ENCODE measurements at places on chromosomes 1 and 21.

DNA sequence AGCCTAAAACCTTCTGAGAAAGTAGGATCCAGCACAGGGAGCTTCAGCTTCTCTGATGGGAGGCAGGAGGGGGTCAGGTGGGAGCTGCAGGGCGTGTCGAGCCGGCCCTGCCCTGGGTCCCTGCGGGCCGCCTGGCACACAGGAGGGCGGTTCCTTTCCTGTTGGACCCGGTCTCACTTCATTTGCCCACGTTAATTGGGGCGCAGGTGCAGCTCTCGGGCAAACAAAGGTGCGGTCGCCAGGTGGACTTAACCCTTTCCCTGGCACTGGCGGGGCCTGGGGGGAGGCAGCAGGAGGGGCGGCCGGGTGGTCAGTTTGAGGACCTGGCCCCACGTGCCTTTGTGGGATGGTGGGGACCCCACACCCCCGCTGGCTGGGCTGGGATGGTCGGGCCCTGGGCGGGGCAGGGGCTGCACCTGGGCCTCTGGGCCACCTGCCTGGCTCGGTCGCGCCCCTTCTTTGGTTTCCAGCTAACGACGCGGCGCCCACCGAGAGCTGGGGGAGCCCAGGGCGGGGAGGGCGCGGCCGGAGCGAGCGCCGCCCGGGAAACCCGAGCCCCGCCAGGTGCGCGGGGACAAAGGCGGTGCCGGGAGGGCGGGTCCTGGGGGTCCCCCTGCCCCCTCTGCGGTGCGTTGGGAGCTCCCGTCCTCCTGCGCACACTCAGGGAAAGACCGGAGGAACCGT, 20.8 kb upstream of the C1orf159 start:
- no peak for DNase-seq

DNA sequence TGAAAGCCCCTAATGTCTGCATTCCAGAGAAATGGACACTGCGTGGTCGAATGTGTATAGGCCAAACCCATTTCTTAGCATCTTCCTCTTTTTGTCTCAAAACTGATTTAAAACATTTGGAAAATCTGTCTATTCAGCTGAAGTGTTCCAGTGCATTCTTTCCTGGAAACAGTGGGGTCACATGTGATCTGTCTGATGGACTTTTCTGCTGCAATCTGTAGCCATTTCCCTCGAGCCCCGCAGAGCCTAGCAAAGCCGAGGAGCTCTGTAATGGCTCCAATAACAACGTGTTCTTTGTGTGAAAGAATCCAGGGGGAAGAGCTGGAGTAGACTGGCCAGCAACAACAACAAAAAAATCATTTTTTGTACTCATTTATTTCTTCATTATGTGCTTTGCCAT, 329.3 kb downstream of the BARHL2 start:
- no peak for DNase-seq

DNA sequence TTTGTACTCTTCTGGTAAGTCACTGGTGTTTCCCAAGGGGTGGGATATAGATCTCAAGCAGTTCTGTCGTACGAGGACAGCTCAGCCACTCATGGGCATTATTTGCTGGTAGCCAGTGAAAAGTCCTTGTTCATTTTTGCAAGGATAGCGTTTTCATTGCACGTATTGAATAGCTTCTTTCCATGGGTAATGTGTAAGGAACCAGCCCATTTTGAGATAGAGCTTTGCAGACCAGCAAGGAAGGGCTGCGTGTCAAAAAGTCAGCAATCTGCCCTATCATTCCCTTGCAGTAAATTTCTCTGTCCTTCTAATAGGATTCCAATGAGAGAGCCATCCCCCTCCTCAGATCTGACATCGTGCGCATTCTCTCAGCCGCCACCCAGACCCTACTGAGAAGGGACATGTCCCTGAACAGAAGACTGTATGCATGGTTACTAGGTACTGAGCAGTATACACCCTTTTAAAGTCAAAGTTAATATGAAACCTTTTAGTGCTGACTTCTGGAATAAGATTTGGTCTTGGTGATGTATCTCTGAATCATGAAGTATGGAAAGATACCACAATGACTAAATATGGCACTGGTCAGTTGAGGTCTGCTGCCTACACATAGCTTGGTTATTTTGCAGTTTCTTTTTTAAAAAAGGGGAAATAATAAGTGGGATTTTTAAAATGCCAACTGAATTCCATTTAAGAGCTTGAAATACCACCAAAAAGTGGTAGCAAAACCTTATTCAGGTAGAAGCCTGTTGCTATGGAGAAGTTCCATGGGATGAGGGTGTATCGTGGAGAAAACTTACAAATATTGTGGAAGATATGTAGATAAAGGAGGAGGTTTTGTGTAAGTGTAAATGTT, 55.3 kb downstream of the DOP1B start:
- DNase-seq = no peak

DNA sequence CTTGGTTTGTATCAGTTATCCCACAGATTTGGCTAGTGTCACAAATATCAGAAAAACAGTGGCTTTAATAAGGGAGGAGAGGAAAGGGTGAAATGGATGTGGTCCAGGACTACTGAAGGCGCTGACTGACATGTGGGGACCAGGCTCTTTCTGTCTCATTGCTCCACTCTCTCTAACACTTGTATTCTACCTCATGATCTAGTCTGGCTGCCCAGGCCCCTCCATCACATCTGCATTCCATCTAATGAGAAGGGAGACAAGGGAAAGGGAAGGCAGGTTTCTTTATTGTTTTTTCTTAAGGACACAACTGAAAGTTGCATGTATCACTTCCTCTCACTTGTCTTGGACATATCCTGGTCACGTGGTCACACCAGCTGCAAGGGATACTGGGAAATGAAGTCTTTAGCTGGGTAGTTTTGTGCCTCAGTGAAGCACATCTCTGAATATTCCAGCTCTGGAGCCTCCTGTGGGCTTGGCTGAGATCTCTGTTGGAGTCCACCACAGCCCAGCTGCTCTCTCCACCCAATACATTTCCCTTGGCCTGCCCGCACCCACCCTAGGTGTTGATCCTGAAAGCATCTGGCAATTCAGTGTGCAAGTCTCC, 42.0 kb upstream of the PADI2 start:
- no peak for DNase-seq

GRCh38 chr1:88867743-88868521, 23.4 kb downstream of the GTF2B start:
- no peak for DNase-seq

DNA sequence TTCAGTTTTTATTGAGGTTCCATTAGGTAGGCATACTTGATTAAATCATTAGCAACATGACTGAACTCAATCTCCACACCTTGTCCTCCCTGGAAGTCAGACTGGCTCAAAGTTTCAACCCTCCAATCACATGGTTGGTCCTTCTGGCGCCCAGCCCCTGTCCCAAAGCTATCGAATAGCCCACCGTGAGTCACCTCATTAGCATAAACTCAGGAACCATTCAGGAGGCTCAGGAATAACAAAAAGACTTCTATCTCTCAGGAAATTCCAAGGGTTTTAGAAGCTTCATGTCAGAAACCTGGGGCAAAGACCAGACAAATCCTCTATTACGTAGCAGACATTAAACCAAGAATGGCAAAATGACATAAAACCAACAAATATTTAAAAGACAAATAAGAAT, 78.6 kb downstream of the RGS2 start:
- DNase-seq = no peak

GRCh38 chr1:19577561-19577960, 66.5 kb upstream of the NBL1 start:
- DNase-seq = no peak

GRCh38 chr1:109793486-109794318, 30.0 kb upstream of the EPS8L3 start:
- no peak for DNase-seq

- DNase-seq = no peak
Measured at GRCh38 chr21:44949161-44949778, 9.4 kb downstream of the SLX9 start.

- no peak for DNase-seq
Measured at GRCh38 chr1:14887764-14888350, 265.7 kb upstream of the TMEM51 start.

GRCh38 chr1:58089898-58090534, 456.5 kb downstream of the OMA1 start:
- no peak for DNase-seq

GRCh38 chr1:12499539-12500240, 118.3 kb downstream of the DHRS3 start:
- no peak for DNase-seq

- no peak for DNase-seq
Measured at GRCh38 chr1:110003747-110004428, 19.3 kb downstream of the AHCYL1 start.

GRCh38 chr1:216902669-216903381, 179.6 kb upstream of the ESRRG start:
- no peak for DNase-seq

- DNase-seq = no peak
Measured at GRCh38 chr1:22184892-22185612, 42.2 kb upstream of the WNT4 start.

GRCh38 chr1:229027622-229028182, 243.2 kb upstream of the RAB4A start:
- no peak for DNase-seq

DNA sequence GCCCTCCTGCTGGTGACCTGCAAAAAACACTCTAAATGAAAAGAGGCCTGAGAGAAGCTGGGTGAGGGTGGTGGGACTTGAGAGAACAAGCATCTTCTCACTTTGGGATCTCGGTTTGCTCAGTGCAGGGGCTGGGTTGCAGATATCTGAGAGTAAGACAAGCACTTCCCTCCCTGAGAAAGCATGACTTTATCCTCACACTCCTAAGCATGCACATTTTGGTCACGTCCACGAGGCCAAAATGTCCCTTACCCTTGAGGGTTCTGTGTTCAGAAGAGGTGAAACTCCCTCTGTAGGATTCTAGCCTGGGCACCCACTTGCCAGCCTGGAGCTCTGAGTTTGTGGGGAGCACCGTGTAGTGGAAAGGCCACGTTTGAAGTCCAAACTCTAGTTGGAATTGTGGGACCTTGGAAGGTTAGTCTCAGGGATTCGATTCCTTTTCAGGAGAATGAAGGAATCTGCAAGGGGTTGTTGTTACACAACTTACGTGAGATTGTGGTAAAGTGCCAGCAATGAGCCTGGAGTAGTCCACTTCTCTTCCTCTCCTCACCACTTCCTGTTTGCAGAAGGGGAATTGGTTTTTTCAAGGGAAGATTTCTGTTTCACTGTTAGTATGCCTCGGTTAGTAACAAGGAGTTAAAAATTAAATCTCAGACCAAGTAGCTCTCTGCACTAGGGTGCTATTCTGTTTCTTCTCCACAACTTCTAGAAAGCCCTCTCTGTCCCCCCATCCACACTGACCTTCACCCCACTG, 3.0 kb downstream of the FCAMR start:
- DNase-seq = no peak

DNA sequence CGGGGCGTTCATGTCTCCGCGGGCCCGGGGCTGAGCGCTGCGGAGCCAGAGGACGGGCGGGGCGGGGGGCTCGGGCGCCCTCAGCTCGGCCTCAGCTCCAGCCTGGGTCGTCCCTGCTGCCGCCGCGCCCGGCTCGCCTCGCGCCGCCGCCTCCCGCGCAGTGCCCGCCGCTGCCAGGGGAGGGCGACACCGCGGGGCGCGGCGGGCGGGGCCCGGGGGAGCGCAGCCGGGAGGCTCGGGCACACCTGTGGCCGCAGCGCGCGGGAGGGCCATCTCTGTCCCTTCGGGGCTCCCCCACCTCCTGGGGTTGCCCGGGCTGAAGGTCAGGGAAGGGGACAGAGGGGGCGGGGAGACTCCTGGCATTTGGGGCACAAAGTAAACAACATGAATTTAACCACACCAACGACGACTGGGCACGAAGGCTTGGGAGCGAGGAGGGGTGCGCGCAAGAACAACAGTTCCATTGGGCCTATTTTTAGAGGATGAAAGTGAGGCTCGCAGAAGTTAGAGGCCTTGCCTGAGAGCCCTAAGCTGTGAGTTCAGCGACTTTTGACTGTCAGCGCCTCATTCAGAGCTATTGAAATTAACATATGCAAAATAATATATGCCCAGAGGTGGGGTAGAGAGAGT, at the start of gene FAM131C:
Gene FAM131C, minus strand, starts transcription at position 162 of the 630 bp plus-strand sequence. CDS start 209 bp downstream, outside the sequence.
- DNase-seq = peak; percentile 25

- no peak for DNase-seq
Measured at GRCh38 chr1:158972841-158973240, 36.9 kb upstream of the IFI16 start.

DNA sequence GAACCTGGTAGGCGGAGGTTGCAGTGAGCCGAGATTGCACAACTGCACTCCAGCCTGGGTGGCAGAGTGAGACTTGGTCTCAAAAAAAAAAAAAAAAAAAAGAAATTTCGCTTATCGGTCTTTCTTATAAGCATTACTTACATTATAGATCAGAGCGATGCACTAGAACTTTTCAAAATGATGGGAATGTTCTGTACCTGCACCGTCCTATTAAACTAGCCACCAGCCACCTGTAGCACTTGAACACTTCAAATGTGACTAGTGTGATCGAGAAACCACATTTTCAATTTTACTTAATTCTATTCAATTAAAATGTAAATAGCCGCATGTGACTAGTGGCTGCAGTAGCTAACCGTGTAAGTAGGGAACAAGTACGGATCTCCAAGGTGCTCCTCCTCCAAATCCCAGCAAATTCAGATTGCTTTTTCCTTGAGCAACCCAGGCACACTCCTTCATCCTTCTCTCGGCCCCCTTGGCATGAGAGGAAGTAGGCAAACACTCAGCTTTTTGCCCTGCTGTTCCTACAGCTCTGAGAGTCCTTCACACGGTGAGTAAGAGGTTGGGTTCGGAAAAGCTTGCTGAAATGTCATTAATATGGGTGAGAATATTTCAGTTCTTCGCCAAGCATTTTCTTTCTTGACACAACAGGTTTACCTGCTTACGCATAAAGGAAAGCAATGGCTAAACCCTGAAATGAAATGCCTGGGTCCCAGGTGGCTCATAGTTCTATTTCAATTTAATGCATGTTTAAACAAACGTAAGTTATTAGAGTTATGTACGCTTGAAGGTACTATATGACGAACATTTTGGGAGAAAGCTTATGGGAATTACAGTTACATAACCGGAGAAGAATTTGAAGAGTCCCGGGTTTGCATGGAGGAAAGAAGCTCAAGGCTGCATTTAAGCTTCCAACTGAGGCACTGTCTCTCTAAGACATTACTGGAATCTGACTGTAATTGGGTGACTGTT, 69.5 kb upstream of the HUNK start:
- DNase-seq = no peak

GRCh38 chr21:42974832-42975820, 764 bp downstream of the PKNOX1 start:
- peak; percentile 57 for DNase-seq

DNA sequence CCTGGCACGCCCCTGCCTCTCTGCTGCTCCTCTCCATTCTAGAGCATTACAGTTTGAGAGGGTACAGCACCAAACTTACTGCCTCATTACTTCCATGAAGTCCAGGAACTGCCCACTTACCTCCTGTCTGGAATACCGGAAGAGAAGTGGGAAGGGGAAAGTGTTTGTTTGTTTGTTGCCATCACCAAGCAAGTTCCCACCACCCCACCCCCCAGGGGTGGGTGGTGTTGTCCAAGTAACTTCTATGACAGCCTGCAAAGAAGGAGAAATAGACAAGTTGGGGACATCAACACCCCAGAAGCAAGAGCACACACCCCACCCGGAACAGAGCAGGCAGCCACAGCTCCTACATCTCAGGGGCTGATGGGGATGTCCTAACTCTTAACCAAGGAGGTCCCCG, 18.0 kb downstream of the OPTC start:
- no peak for DNase-seq

Measured in stimulated activated CD4-positive, alpha-beta T cell treated with anti-CD3 and anti-CD28 coated beads, Interleukin-1b, Interleukin-23, amount 100 ng/mL, for 24 hours (primary cell).